Stimulated activated CD8-positive, alpha-beta memory T cell treated with anti-CD3 and anti-CD28 coated beads, Interleukin-4, amount 100 ng/mL, for 4 hours (primary cell): ENCODE measurements at places on chromosomes 5 and 9.

DNA sequence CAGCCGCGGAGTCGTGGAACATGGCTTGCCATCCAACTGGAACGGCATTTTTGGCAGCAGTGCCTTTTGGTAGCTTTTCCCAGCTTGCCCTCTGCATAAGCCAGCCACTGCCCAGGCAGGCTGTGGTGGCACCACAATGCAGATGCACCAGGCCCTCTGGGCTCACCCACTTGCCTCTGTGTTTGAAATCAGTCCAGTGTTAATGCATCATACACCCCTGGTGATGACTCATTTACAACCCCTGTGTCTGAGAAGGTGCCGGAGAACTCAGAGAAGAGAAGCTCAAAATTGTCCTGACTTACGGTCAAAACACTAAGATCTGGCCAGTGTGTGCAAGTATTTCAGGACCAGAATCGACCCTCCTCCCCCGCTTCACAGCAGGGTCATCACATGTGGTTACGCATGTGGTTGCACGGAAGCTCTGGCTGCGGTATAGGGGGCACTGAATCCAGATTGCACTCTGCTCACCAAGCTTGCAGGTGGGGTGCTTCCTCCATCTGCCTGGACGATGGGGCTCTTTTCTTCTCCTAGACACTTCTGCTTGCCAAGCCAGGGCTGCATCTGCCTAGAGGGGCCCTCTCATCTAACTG is 66.5 kb upstream of the SMIM15 start:
- no peak for DNase-seq

DNA sequence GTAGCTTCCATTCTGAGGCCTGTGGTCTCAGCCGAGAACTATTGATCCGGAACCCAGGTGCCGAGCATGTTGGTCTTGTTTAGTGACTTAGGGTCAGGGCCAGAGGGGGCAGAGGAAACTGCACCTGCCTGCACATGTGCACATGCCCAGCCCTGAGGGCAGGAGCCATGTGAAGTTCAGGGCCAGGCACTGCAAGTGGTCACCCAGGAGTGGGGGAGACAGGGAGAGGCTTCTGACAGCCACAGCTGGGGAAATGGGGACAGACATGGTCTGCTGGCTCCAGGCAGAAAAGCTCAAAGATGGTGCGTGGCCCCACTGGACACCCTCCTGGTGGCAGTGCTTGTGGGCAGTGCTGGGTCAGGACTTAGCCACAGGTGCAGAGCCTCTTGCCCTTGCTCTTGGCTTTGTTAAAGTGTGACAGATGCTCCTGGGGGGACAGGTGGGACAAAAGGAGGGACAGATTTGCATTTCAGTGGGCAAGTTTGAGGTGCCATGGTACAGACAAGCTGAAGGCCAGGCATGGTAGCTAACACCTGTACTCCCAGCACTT is 134.4 kb downstream of the CACNA1B start:
- DNase-seq: no peak

DNA sequence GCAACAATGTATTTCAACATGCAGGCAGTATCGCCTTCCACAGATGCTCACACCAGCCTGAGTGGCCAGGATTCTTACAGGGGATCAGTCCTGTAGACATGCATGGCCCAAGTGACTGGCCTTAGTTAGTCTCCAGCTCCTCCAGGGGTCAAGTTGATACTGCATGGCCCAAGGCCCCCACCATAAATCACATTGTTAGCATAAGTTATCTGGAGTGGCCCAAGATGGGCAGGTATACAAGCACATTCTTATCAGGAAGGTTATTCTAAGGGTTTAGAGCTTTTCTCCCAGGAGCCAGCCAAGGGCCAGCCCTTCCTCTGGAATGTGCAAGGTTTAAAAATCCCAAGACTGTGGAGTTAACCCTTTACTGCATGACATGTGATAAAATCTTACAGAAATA is 230.9 kb upstream of the NFIL3 start:
- no peak for DNase-seq

- no peak for DNase-seq
Observed at GRCh38 chr5:61267116-61267515, 64.9 kb upstream of the ZSWIM6 start.

DNA sequence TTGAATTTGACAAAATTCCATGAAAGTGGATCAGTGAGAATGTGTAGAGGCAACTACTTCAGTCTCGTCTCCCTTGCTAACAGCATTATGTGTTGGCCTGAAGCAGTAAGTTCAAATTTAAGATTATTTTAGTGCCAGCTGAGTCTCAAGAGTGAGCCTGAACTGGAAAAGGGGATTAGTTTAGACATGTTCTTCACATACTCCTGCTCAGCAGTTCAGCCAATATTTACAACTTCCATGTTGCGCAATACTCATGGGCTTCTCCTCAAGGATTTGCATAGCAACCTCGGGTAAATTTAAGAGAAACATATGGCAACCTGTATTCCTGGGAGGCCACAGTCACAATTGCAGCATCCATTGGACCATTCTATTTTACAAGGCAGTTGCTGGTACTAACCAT is 553.8 kb downstream of the PTPRD start:
- no peak for DNase-seq

DNA sequence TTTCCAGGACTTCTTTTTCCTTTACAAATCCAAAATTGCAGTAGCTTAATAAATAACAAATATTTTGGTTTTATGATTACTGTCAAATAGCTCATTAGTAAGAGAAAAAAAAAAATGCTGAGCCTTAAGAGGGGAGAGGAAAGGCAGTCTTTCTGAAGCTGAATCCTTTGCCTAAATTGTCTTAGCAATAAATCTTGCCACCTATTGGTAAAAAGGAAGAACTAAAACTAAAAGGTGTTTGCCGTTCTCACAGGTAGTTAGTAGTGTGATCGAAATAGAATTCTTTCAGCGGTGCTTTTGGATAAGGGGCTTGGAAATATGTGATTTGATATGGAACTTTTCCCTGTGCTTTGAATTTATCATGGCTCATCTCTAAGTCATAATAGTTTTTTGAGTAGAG is 31.2 kb downstream of the PIK3R1 start:
- no peak for DNase-seq

- no peak for DNase-seq
Observed at GRCh38 chr5:79032031-79032695, 37.3 kb downstream of the DMGDH start.

DNA sequence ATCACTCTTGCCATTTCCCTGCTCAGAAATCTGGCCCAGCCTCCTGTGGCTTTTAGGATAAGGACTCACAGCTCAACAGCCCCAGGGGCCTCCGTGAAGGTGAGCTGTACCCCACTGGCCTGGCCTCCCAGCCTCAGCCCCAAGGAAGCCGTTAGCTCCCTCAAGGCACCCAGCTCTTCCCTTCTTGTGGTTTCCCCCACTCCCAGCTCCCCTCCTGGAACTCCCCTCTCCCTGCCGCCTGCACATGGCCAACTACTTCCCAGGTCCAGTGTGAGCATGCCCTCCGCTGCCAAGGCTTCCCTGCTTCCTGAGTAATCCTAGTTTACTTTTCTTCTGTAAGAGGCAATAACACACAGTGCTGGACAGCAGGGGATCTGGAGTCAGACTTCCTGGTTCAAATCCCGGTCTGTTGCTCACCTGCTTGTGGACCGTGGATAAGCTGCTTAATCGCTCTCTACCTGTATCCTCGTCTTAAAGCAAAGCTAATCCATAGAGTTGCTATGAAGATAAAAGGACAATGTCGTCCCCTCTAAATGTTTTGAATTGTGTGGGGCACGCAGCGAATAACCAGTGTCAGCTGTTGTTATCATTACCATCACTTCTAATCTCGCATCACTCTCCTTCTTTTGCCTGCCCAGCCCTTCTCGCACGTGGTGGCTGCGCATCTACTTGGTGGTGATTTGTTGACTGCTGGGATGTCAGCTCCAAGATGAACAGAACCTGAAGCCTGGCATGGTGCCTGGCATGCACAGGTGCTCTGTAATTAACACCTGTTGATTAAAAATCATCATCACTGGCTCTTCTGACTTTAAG is 86.6 kb downstream of the C5orf15 start:
- no peak for DNase-seq

DNA sequence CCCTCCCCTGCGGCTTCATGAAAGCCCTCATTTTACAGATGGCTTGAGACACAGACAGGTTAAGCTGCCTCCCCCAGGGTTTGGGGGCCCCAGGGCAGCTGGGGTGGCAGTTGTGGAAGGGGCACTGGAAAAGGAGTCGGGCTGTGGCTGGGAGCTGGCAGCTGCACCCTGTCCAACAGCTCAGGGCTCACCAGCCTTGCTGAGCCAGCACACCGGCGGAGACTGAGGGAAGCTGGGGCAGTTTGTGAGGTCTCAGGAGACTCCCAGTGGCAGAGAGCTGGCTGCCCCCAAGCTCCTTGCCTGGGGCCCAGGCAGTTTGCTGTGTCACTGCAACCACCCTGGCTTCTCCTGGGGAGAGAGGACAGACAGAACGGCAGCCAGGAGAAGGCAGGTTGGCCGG is 34.8 kb upstream of the RAPGEF1 start:
- no peak for DNase-seq

DNA sequence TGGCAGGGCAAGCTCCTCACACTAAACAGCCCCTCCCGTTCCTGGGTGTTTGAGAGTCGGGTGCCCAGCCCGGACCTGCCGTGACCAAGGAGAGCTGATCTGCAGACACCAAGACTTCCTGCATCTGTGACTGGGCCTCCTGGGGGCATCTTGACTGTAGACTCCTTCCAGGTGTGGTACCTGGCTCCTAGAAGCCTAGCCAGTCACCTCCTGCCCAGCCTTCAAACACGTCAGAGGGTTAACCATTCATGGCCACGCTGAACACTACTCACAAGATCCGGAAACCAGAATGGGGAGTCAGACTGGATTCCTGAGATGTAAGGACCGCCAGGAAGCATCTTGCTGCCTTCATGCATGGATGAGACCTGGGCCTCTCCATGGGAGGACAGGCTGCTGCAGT is 3.7 kb upstream of the LCN2 start:
- DNase-seq: no peak

DNA sequence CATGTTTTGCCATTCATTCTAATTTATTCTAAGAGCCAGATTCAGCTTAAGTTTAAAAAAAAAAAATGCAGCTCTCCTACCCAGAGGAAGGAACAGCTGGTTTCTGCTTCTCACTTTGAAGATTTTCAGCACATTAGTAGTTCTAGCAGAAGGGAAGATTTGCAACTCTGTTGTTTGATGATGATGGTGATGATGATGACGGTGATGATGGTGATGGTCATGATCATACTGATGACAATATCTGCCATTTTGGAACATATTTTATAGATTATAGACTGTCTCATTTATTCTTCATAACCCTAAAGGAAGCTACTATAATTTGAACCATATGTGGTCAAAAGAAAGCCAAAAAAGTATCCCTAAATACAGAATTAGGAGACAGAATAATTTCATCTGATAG is 7.9 kb upstream of the MED10 start:
- no peak for DNase-seq

DNA sequence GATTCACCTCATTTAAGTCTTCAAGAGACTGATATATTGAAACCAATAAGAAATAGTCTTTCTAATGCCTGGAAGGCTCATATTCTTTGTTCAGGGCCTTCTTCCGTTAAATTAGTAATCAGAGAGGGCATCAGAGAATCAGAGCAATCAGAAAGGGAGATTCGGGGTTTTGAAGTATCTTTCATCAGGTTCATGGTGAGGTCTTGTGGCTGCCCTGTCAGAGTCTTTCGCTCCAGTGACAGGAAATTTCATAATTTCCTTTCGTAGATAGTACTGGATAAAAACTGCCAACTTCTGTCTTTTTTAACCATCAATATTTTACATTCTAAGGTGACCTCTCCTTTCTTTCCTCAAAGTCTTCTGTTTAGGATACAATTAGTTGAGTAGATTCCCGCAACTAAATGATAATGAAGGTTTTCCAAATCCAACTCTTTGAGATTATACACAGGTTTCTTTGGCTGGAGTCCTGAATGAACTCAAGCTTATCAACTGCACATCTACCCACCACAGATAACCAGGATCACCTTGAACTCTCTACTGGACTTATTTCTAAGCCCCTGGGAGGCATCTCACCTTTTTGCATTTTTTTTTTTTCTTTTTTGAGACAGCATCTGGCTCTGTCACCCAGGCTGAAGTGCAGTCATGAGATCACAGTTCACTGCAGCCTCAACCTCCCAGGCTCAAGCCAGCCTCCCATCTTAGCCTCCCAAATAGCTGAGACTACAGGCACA is 5.5 kb downstream of the IL31RA start:
- no peak for DNase-seq
